ENCODE measurements at places on chromosomes 12 and 14.

- DNase-seq = no peak
Observed at GRCh38 chr12:104384141-104384880, 72.4 kb upstream of the CHST11 start.

DNA sequence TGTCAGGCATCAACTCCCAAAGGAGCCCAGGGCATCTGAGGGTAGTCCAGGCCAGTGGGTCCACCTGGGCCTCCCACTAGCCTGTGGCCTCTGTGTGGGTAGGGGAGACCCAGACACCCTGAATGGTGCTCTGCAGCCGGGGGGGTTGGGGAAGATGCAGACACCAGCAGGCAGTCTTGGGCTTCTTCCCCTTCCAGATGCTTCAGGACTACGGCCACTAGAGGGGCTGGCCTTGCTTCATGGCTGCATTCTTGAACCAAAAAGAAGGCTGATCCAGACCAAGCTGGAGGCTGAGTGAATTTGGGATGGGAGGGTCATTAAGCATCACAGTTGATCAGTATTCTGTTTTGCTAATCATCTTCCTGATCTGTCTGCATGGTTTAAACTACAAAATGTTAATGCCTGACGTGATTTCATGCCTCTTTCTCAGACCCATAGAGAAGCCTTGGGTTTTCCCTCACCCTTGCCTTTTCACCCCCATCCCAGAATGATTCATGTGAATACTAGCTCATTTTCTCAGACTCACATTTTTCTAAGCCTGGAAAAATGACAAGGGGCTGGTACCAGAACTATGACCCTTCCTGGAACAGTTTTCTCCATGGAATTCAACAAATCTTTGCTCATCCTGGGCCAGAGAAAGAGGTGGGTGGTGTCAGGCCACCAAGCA is 134.2 kb downstream of the NTF3 start:
- no peak for DNase-seq

- DNase-seq = no peak
Observed at GRCh38 chr14:102498678-102499265, 10.8 kb downstream of the ANKRD9 start.

- DNase-seq = no peak
Observed at GRCh38 chr12:19988001-19988400, 380.3 kb upstream of the PDE3A start.

- DNase-seq = no peak
Observed at GRCh38 chr12:114661245-114661644, 22.7 kb downstream of the TBX3 start.

DNA sequence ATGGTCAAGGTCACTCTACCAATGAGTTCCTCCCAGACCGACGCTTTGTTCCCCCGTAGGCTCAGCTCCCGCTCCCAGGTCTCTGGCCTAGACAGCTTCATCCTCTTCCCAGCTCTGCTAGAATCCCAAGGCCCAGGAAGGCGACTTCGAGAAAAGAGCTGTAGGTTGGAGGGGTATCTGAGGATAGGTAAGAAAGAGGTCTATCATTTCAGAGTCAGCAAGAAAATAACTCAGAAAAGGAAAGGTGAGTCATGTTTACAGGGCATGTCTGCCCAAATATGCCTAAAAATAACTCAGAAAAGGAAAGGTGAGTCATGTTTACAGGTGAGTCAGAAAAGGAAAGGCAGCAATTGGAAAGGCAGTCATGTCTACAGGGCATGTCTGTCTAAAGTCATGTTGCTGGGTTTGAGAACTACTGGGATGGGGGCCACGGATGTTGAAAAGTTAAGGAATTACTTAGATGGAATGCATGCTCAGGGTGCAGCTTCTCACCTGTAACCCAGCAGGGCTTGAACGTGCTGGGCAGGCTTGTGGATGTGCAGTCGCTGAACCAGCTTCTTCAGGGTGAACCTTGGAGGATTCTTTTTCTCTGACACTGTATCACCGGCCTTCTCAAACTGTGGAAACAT is 12.2 kb downstream of the TEP1 start:
- DNase-seq = no peak

GRCh38 chr14:24816929-24817211 is 182.9 kb upstream of the GZMB start:
- no peak for DNase-seq

DNA sequence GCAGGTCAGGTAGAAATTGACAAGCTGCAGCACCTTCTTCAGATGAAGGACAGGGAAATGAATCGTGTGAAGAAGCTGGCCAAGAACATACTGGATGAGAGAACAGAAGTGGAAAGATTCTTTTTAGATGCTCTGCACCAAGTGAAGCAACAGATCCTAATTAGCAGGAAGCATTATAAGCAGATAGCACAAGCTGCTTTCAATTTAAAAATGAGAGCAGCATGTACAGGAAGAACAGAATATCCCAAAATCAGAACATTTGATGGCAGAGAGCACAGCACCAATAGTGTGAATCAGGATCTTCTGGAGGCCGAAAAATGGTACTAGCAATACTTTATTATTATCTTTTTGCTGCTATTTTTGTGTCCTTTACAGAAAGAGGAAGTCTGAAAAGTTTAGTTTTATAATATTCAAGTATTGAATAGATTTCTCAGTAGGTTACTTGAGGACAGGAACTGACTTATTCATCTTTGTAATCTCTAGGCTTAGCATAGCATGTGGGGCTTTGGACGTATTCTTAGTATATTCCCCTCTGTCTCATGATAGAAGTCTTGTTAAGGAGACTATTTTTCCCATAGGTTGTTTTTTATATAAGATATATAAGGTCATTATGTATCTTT is 30.8 kb downstream of the BBOF1 start:
- no peak for DNase-seq

DNA sequence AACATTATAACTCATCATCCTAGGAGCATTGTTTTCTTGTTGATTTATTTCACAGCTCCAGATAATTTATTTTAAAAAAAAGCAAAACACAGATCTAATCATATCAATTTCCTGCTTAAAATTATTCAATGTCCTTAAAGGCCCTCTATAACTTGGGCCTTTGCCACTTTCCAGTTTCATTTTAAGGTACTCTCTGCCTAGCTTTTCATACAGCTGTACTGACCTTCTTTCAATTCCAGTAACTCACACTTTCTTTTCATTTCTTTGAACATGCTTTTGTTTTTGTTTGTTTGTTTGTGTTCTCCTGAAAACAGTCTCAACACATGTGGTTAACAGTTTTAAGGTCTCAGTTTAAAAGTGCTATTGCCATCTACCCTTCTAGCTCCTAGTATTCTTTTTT is 281.9 kb downstream of the ACSS3 start:
- DNase-seq = no peak

GRCh38 chr14:98714626-98715425 is 557.2 kb downstream of the BCL11B start:
- DNase-seq = no peak

GRCh38 chr12:40099423-40099853 is 6.4 kb downstream of the SLC2A13 start:
- DNase-seq = no peak

DNA sequence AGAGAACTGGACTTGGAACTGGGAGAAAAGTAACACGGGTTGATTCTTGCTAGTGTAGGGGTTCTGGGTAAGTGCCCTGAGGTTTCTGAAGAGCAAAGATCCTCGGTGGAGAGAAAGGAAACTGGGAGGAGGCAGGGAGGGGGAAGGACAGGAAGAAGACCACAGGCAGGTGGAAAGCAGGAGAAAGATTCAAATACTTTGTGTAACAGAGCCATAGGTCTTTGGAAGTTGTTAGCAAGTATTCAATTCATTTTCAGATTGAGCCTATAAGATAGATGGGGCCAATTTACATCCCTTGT is 1.3 kb downstream of the PNP start:
- no peak for DNase-seq

DNA sequence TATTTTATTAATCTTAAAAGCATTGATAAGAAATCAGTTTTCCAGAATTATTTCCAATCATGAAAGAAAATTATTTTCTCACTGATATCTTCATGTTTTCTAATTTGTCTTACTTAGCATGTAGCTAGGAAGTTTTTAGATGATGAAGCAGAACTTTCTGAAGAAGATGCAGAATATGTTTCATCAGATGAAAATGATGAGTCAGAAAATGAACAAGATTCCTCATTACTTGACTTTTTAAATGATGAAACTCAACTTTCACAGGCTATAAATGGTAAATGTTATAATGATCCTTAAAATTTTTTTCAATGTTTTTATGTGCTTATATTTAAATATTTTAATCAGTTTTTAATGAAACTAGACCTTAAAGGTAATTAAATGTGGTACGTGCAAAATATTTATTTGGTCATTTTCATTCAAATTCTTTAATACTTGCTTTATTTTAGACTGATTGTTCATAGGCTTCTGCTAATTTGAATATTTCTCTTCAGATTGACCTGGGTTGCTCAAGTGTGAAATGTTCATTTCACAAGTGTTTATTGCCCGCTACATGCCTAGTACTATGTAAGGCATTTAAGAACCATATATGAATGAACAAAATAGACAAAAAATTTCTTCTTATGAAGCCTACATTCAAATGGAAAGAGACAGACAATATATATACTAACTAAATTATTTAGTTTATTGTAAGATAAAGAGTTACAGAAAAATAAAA is 49.5 kb downstream of the FANCM start:
- DNase-seq = no peak

DNA sequence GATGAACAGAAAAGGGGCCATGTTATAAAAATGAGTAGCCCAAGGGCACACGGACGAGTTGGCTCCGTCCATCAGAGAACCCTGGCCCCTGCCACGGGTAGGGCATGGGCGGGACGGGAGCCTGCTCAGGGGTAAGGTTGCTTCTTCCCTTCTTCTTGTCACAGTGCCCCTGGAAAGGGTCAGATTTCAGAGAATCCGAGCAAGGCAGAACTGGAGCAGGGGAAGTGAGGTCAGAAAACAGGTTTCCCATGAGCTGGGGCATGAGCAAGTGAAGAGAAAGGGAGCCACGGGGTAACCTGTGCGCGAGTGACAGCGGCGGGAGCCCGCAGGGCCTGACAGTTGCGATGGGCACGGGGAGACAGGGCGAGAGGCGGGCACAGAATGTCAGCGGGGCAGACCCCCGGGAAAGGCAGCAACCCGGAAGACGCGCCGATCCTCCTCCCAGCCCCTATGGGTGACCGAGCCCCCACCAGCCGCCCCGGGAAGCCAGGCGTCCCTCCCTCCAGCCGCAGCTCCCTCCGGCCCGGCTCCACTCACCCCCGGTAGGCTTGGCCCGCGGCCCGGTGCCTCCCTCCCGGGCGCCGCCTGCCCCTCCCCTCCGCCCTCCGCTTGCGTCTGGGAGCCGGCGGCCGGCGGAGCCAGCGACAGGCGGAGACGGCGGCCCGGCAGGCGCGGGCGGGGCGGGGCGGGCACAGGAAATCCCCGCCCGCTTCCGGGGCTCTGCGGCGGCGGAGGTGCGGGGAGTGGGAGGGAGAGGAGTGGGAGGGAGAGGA is at the start of gene ZNF641:
ZNF641 (minus strand) TSS at position 671 of the 773 bp plus-strand sequence. CDS start 2,829 bp downstream, outside the sequence.
- peak; percentile 72 for DNase-seq

GRCh38 chr14:59543873-59544272 is 32.7 kb downstream of the CCDC175 start:
- no peak for DNase-seq

- DNase-seq = no peak
Observed at GRCh38 chr12:104651811-104652210, 195.1 kb downstream of the CHST11 start.

DNA sequence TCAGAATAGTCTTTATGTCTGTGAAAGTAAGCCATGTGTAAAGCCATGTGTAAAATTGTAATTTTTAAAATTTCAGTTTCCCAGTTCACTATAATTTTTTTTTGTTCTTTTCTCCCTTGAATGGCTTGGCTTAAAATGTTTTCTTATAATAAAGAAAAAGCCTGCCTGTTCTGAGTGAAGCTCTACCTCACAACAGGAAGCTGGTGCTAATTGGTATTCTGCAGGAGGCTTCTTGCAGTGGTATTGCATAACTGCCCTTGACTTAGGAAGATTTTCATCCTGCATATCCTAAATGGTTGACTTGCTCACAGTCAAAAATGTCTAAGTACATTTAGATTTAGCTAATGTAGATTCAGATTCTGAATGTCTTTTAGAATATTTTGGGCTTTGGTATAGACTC is 49.5 kb downstream of the ATP2A2 start:
- DNase-seq = no peak

- no peak for DNase-seq
Observed at GRCh38 chr14:49951691-49952345, 58.9 kb downstream of the ARF6 start.

DNA sequence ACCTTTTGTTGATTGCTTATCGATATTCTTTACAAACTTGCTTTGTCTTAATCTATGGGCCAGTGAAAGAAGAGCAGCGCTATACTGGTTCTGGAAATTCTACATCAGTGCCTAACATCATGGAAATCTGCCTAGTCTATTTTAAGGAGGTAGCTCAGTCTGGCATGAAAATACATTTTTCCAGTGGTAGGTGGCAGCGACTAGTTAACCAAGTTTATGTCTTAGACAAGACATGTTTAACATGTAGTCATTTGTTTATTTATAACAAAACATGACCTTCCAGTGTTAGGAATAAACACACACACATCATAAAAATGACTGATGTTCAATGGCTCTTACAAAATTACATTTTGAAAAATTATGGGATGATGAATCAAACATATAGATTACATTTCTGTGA is 336.0 kb upstream of the SOX5 start:
- DNase-seq = no peak

DNA sequence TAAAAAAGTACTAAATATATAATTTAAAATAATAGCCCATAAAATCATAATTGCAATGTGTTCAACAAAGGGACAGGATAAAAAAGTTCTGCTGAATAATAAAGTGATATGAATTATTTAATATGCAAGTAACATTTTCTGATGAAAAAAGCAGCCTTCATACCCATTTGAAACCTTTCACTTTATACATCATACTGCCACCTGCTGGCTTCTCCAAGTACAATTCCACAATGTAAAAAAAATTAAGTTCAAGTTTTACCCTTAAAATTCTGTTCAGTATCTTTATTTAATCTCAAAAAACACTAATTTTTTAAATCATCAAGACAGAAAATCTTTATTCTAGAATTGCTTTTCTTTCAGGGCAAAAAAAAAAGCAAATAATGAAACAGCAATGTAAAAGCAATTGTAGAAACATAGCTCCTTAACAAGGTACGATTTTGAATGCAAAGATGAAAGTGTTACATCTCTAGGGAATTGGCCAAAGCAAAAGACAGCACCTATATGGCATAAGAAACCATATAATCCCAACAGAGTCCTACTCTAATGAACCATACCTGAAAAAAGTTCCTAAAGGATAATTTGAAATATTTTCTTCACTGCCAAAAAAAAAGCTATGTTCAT is 15.0 kb downstream of the MDM1 start:
- DNase-seq = no peak

- no peak for DNase-seq
Observed at GRCh38 chr14:96309133-96309895, 53.3 kb downstream of the BDKRB1 start.

DNA sequence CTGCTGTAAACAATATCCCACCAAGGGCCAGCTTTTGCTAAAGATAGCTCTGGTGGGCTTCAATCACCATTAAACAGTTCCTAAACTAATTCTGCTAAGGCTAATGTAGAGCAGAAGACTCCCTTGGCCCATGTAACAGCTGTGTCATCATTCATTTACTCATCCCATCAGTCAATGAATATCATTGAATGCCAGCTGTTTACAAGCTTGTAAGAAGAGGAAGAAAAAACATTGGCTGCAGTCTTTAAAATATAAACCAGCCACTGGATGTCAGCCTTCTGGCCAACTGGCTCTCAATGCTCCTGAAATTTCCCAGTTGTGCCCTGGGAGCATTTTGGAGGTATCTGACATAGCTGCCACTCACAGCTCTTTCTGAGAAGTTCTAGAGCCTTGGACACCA is 18.0 kb upstream of the MAP3K9 start:
- no peak for DNase-seq

GRCh38 chr12:65728848-65729793 is 95.2 kb upstream of the HMGA2 start:
- DNase-seq = no peak

GRCh38 chr12:64142784-64143183 is 79.3 kb downstream of the KICS2 start:
- no peak for DNase-seq

Measured in stimulated activated CD8-positive, alpha-beta memory T cell treated with anti-CD3 and anti-CD28 coated beads, Interleukin-7, amount 100 ng/mL, for 1 hour (primary cell).